Stimulated activated CD4-positive, alpha-beta T cell treated with anti-CD3 and anti-CD28 coated beads, Interleukin-1b, Interleukin-23, amount 100 ng/mL, for 1 hour (primary cell): ENCODE measurements at places on chromosomes 5 and 9.

- DNase-seq, result no peak
Observed at GRCh38 chr5:138582959-138583358, 7.8 kb upstream of the HSPA9 start.

DNA sequence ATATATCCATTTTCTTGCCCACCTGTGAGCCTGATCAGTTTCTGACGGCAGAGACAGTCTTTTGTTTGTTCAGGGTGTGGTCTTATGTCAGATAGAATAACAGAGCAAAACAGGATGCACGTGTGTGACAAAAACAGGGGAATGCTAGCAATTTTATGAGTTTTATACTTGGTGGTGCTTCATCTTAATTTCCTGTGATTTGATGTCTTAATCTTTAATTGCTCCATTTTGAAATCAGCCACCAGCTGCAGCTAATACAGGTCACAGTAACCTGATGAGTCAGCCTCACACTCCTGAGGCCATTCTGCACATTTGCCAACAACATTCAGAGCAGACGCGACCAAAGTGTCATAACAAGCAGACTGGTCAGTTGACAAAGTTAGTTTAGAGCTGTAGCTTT is 42.3 kb upstream of the JMY start:
- no peak for DNase-seq

DNA sequence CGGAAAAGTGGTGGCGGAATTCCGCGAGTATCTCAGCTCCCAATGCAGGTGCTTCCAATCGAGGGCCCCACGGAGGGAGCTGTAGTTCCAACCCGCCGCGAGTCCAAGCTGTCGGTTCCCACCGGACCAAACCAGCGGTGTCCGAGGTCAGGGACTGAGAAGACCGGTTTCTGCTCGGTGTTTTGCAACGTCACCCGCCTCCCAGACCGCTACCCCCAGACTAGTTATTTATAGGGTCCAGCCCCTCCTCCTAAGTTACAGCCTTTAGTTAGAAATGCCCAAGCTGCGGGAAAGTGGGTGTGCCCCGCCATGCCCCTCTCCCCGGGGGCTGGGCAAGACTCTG is 677 bp upstream of the MYORG start:
- no peak for DNase-seq

DNA sequence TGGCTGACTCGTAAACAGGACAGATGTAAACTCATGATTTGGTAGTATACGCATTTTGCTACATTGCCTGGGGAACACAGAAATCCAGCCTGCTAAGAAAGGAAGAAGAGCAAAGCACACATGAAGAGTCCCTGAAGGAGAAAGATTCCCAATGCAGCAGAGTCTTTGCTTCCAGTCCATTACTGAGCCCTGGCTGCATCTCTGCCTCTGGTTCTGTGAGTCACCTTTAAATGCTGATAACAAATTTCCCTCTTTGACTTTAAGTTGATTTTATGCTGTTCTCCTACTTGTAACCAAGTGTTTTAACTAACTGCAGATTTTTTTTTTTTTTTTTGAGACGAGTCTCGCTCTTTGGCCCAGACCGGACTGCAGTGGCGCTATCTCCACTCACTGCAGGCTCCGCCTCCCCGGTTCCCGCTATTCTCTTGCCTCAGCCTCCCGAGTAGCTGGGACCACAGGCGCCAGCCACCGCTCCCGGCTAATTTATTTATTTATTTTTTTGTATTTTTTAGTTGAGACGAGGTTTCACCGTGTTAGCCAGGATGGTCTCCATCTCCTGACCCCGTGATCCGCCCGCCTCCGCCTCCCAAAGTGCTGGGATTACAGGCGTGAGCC is 8.5 kb upstream of the PRXL2C start:
- DNase-seq, result no peak

DNA sequence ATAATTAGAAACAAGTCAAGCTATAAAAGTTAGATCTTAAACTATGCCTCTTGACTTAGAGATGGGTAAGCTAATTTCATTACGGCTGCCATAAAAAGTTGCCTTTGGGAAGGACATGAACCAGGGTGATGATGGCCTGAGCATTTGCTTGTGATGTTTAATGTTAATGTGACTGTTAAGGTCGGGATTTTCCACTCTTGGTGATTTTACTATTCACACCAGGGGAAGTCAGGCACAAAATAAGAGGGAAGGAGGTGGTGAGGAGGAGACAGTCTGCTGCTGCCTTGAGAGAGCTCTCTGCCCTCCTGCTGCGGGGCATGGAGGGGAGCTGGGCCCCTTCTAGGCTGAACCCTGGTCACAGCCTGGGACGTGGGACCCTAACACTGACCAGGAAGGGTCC is 34.4 kb downstream of the AHRR start:
- no peak for DNase-seq

- no peak for DNase-seq
Observed at GRCh38 chr9:4055032-4055431, 244.8 kb downstream of the GLIS3 start.

DNA sequence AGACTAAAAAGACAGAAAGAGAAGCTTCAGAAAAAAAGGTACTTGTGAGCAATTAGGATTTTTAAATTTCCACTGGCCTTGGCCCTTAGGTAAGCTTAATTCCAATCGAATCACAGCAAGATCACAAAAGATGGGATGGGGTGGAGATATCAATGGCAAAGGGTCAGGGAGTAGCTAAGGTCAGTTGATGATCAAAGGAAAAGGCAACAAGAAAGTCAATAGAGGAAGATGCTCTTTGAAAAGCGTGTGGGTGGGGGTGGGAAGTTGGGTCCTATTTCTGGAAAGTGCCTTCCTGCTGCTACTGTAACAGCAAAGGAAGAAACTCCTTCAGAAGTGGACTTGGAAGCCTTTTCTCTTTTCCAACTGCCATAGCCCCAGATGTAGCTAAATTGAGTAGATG is 7.3 kb downstream of the C1QTNF3 start:
- no peak for DNase-seq

DNA sequence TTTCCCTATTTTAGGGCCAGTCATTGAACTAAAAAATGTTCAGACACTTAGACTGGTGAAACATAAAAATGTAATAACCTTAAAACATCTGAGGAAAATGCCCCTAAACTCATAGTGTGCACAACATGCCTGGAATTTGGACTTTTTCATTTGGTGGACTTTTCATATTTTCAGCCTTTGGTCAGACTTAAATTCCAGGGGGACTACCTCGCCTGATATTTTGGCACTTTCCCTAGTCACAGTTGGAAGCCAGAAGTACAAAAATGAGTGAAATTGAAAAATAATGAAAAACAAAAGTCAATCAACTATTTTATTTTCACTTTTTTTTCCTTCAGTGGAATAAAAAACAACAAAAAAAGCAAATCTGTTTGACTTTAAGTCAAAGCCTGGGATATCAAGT is 256.2 kb downstream of the ACTL7B start:
- DNase-seq, result no peak

DNA sequence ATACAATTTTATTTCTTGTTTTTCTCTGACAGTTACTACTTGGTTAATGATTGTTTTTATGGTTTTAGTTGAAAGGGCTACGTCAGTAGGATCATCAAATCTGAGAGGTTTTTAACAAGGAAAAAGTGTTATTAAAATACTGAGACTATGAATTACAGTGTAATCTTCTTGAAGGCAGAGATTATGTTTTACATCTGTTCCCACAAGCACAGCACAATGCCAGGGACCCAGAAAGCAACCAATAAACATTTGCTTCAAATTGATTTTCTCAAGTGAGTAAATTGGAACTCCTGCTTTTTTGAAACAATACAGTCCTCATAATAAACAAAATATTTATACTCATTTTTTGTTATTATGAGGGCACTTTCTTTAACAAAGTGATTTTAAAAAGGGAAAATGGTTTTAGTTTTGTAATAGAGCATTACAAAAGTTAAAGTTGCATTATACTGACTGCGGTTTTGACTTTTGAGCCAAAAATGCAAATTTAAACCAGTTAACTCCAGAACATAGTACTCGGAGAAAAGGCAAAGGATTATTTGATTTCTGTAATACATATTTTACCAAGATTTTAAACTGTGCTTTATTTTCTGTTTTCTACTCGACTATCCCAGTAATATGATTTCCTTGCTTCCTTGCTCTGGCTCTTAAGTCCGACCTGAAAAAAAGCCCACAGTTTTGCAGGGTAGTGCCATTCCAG is 176.9 kb downstream of the GDNF start:
- no peak for DNase-seq

DNA sequence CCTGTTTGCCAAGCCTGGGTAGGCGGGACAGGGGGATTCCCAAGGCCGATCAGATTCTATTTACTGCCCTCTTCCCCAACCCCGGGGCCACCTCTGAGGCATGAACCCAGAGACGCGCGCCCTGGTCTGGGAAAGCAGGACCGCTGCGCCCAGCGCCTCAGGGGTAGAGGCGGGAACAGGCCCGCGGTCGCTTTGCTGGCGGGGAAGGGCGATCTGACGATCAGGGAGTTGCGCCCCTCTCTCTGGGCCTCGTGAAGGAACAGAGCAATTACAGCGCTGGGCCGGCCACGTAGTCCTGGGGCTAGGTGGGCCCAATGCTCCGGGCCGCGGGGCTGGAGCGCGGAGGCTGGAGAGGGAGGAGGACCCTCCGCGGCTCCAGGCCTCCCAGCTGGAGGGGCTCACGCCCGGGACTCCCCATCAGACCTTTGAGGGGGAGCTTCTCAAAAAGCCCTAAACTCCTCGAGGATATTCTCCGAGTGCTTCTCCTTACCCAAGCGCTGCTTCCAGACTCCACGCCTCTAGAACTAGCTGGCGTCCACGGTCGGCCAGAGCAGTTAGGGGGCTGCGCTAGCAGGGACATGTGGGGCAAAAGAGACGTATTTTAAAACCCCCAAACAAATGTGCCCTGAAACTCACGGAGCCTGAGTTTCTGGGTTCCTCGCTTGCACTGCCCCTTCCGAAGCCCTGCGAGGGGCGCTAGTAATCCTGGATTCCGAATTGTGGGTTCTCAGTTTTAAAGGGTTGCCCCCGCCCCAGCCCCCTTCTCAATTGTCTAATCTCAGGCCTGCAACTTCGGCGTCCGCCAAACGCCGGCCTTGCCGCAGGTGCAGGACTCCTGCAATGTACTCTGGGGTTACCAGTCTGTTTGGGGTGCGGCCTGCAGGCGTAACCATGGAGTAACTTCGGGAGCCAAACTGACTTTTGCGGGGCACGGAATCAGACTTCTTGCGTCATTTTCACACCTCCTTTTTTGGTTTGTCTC is 57.6 kb downstream of the TMEM174 start:
- DNase-seq, result no peak

DNA sequence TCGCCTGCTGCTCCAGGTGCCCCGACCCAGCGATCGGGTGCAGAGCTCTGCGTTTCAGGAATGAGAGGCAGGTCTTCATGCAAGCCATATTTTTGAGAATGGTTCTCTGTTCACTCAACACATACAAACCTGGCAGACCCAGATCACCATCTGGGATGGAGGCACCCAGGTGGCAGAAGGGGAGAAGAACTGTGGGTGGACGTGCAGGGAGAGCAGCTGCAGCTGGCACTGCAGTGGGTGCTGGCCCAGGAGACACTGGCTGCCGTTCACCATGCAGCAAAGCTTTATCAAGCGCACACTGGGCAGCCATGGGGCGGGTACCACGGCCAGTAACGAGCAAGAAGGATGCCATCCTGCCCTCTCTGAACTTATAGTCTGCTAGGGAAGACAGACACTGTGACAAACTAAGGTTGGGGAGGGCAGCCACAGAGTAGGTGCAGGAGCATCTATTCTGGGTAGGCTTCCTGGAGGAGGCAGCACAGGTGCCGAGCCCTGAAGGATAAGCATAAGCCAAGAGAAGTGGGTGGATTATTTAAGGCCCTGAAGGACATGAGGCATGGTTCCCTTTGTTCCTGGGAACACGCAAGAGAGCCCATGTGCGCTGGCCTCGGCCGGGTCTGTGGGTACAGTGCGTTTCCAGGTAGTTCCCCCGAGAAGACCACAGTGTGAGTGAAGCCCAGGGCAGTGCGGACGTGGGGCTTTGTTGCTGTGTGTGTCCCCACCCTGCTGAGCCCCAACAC is 46.2 kb upstream of the FCN2 start:
- DNase-seq, result no peak

DNA sequence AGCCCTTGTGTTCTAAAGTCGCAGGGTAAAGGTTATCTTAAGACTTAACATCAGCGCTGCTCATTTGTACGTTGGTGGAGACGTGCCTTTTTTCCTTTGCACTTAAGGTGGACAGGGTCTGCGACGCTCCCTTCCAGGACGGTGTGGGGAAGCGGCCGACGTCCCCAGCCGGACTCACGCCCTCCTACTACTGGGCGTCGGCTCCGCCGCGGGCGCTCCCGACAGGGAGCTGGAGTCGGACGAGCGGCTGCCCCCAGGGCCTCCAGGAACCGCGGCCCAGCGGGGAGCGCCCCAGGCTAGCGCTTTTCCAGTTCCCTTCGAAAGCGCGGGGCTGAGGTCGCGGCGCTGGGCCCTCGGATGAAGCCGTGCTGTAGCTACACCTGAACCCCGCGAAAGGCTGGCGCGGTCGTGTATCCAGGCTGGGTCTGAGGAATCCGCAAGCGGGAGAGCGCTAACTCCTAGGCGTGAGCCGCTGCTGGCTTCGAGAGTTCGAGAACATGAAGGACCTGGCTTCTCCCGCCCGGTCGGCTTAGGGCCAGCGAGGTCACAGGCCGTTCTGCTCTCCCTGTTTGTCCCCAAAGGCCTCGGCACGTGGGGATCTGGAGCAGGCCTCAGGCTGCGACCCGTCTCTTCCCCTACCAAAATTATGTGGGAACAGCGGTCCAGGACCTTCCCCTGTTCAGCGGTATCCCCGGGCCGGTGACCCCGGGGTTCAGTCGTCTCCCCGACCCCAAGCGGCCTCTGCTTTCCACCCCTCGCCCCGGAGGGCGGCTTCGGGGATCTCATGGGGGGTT is 3.8 kb upstream of the DMRT3 start:
- DNase-seq, result no peak
